ENCODE measurements at places on chromosomes 1 and 21.

DNA sequence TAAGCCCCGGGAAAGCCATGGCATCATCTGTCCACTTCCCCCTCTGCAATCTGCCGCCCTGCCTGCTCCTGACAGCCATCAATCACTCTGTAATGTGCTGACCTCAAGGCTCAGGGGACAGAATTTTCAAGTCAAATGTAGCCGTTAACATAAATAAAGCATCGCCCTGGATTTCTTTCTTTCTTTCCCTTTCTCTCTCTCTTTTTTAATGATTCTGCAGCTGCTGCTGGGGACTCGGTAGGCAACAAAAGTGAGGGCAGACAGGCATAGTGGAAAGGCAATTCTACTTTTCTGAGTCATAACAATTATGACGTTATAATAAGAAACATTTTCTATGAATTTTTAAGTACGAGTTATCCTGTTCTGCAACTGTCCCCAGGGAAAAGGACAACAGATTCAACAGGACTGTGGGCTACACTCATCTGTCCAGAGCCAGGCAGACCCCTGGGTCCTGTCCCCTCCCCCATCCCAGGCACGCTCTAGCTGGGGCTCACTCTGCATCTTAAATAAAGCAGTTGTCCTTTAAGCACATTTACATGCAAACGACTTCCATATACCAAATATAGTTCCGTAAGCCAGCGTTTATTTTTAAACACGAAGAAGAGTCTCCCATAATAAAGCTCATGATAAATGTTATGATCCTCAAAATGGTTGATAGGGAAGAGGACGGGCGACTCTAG, 78.7 kb downstream of the SSBP3 start:
- no peak for DNase-seq

GRCh38 chr1:156510709-156511108, 10.1 kb upstream of the MEF2D start:
- peak; percentile 24 for DNase-seq

DNA sequence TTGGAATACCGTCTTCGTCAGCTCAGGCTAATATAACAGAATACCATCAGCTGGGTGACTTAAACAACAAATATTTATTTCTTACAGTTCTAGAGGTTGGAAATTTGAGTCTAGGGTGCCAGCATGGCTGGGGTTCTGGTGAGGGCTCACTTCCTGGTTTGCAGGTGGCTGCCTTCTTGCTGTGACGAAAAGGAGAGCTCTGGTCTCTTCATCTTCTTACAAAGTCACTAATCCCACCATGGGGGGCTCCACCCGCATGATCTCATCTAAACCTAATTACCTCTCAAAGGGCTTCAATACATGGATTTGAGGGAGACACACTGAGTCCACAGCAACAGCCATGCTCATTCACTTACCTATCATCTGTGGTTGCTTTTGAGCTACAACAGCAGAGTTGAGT, 78.3 kb downstream of the PSMG1 start:
- no peak for DNase-seq

- no peak for DNase-seq
These were observed 19.7 kb upstream of the DYNLT5 start for GRCh38 chr1:66732407-66733166.

GRCh38 chr1:207818971-207819451, 67.2 kb downstream of the CD46 start:
- no peak for DNase-seq

GRCh38 chr1:200432586-200432985, 22.8 kb upstream of the ZNF281 start:
- no peak for DNase-seq

- DNase-seq: no peak
These were observed 12.3 kb downstream of the BTBD19 start for GRCh38 chr1:44820328-44821239.

GRCh38 chr1:184708084-184708676, 46.5 kb downstream of the EDEM3 start:
- no peak for DNase-seq

DNA sequence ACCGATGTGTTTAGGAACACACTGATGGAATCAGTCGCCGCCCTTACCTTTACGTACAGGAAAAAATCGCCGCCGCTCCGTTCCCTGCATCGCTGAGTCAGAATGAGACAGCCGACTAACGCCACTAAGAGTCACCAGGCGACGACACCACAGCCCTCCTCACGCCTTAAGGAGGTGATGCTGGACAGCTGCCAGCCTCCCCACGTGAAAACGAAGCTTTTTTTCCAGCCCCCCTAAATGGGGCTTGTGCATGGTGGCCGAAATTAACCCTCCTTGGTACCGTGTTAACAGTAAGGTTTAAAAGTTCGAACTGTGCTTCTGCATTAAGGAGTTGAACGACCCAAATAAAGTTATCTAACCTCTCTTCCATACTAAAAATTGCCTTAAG, 511 bp downstream of the DNTTIP2 start:
- DNase-seq: peak; percentile 55

- peak; percentile 84 for DNase-seq
These were observed 89.6 kb upstream of the EDN2 start for GRCh38 chr1:41573785-41574713.

GRCh38 chr1:170749549-170749948, 85.6 kb downstream of the PRRX1 start:
- no peak for DNase-seq

GRCh38 chr21:16579538-16579937, 849.8 kb downstream of the USP25 start:
- no peak for DNase-seq

- no peak for DNase-seq
These were observed 206.6 kb downstream of the PBX1 start for GRCh38 chr1:164765557-164765956.

DNA sequence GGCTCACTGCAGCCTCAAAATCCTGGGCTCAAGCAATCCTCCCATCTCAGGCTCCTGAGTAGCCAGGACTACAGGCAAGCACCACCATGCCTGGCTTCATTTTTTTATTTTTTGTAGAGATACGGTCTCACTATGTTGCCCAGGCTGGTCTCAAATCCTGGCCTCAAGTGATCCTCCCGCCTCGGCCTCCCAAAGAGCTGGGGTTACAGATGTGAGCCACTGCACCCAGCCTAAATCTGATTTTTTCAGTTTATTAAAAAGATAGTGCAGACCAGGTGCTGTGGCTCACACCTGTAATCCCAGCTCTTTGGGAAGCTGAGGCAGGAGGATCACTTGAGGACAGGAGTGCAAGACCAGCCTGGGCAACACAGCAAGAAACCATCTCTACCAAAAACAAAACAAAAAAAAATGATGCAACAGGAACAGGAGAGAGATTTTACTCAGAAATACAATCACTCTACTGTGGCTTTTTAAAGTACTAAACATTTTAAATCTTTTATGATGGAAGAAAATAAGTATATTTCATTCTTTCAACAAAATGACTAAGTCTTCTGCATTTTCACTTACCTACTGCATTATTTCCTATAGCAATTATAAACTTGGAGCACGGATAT, 1.9 kb downstream of the PSMG1 start:
- DNase-seq: no peak

DNA sequence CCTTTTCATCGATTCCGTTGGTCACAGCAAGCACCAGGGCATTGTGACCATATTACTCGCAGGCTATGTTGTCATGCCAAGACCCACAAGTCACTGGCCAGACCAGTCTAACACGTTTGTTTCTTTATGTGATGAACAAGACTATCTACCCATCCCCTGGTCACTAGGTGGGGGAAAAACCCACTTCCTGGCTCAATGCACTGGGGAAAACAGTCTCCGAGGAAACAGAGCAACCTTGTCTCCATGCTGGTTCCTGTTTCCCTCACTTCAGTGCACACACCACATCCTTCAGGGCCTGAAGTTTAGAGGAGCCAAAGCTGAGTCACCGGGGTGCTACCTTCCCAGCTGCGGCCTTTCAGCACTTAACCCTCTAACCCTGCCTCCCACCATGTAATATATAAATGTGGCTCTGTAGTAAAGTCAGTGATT, 20.9 kb downstream of the ERICH3 start:
- no peak for DNase-seq

DNA sequence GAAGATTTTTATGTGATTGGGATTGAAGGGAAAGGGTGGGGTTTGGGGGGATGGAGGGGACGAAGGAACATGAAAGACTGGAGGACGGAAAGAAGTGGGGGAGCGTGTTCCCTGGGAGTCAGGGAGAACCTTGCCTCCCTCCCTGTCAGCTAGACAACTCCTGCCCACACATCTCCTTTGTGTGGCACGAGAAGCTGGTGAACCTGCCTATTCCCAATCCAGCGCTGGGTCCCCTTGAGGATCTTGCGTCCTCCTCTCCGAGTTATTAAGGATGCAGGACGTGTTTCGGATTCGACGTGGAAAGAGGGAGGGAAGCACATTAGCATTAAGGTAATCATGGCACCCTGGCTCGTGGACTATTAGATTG, 1.4 kb downstream of the LRRC7 start:
- no peak for DNase-seq

GRCh38 chr1:15501208-15502032, 22.6 kb downstream of the CASP9 start:
- DNase-seq: peak; percentile 76

GRCh38 chr1:50955116-50955515, 5.0 kb downstream of the FAF1 start:
- no peak for DNase-seq

DNA sequence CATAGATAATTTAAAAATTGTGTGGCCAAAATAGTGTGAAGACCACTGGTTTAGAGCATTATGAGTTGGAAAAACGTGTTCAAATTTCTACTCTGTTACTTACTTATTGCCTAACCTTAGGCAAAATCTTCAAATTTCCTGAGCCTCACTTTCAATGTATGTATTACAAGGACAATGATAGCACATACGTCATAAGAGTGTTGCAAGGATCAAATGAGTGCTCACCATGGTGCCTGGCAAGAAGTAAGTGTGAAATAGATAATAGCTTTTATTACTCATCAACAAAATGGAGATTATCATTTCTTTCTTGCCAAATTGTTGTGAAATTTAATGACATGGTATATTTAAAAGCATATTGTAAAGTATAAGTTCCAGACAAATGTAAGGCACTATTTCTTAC, 57.2 kb downstream of the FH start:
- DNase-seq: no peak

- DNase-seq: no peak
These were observed 210.9 kb downstream of the HIVEP3 start for GRCh38 chr1:41707793-41708192.

DNA sequence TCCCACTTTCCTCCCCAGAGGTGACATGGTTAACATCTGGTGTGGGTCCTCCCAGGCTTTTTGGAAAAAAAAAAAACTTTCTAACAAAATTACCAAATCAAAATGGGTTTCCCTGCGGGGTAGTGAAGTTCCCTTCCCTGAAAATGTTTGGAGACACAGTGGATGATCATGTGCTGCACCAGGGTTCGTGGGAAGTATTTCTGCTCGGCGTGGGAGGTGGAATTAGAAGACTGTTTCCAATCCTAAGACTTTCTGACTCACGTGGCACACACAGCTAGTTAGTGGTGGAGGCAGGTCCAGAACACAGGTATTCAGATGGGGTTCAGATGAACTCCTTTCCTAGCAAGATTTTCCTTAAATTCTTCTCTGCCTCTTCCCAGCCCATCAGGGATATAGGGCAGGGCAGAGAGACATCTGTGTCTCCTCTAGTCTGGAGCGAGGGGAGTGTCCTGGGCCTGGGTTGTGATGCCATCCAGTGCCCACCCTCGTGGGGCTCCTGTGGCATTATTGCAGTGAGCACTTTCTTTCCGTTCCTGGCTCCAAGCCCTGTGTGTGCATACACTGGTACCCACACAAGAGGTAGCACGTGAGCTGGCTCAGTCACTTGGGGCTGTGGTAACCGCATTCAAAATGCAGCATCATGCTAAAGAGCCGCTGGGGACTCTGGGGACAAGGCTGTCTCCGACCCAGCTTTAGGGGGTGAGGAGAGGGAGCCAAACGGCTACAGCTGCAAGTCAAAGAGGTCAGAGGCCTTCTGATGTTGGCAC, 27.5 kb downstream of the KCNC4 start:
- no peak for DNase-seq

GRCh38 chr1:154767315-154768240, 102.5 kb downstream of the KCNN3 start:
- DNase-seq: no peak

DNA sequence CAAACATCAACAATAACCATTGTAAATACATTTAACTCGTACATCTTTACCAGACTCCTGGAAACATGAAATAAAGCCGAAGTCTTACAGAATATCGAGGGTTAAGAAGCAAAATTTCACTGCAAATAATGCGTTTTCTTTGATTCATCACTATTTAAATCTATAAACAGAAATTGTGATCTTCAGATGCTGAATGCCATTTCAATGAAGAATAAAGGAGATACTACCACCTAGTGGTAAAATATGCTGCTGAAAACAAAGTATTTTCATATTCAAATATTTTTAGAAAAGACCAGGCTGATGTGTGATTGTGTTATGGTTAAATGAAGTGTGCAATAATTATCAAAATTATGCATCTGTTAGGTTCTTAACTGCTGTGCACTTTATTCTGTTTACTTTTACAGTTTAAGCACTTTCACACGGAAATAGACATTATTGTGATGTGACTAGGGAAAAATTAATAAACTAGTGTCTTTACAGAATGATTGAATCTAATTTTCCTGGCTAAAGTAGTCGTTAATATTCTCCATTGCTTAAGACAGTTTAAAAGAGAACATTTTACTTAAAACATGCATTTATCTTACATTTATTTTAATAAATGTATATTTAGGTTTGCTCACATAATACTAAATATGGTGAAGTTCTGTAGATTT, 1093.1 kb downstream of the MRPL39 start:
- no peak for DNase-seq

GRCh38 chr1:184408580-184408979, 21.8 kb downstream of the C1orf21 start:
- no peak for DNase-seq

GRCh38 chr1:154818911-154819310, 51.2 kb downstream of the KCNN3 start:
- DNase-seq: no peak

GRCh38 chr21:15283789-15284188, 219.0 kb upstream of the NRIP1 start:
- no peak for DNase-seq

DNA sequence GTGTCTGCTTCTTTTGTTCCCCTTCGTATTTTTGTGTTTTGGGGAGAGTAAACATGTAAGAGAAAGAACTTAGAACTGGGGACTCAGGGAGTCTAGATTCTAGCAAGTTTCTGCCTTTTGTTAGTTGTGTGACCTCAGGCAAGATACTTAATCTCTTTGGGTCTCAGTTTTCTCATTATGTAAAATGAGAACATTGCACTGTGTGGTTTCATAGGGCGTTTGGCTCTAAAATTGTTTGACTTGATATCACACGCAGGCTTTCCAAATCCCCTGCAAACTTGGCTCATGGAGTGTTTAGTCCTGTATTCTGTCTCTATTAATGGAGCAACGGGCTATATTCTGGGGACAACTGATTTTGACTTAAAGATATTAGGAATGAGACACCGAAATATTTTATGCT, 57.7 kb downstream of the NTNG1 start:
- no peak for DNase-seq

GRCh38 chr1:174219606-174220370, 60.5 kb downstream of the RABGAP1L start:
- no peak for DNase-seq

Data from body of pancreas (tissue), 4 donors.